Prostate gland (tissue), 2 donors: ENCODE measurements at places on chromosomes 6 and 20. TPM values are rescaled to one million over a fixed set of nuclear protein-coding genes. Genes with fewer than 3 reads are reported as not detected.

DNA sequence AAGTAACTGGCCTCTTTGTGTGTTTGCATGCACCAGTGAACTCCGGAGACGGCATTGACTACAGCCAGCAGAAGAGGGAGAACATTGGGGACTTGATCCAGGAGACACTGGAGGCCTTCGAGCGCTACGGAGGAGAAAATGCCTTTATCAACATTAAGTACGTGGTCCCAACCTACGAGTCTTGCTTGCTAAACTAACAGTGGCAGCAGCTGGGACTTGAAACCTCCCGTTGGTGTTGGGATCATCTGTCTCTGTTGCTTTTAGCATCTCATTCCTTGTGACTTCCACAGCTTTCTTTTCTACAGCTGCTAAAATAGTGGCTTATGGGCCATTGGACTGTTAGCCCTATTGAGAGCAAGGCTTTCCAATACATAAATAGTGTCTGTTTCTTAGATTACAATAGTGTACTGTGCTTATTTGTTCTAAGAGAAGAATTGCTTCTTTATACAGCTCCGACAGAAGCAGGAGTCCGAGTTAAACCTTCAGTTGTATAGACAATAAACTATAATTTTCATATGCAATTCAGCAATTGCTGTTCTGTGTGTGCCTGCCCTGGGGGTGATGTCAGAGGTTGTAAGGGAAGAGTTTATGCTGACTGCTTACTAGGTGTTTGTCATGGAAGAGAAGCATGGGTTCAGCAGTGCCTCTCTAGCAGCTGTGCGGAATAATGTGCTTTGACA is 99.6 kb upstream of the QKI start:
- no peaks in the 10 kb centered on the region for H3K4me1 ChIP-seq
- no peak overlapping the region for H3K27ac ChIP-seq
- H3K36me3 ChIP-seq: no peaks in the 10 kb centered on the region
- no peaks in the 10 kb centered on the region for H3K27me3 ChIP-seq
- no peak for DNase-seq
- H3K4me3 ChIP-seq: no peak overlapping the region

GRCh38 chr20:62608218-62608565 is 34.1 kb upstream of the SLCO4A1 start:
- H3K36me3 ChIP-seq: no peaks in the 10 kb centered on the region
- H3K4me3 ChIP-seq: no peak overlapping the region
- peaks cover 5% of the 10 kb centered on the region for H3K4me1 ChIP-seq
- H3K27me3 ChIP-seq: no peaks in the 10 kb centered on the region
- no peak overlapping the region for H3K27ac ChIP-seq

GRCh38 chr6:158868122-158868480 is 48.9 kb upstream of the EZR start:
- H3K36me3 ChIP-seq: no peaks in the 10 kb centered on the region
- H3K4me1 ChIP-seq: no peaks in the 10 kb centered on the region
- no peak for DNase-seq
- H3K27ac ChIP-seq: no peak overlapping the region
- H3K4me3 ChIP-seq: no peak overlapping the region

DNA sequence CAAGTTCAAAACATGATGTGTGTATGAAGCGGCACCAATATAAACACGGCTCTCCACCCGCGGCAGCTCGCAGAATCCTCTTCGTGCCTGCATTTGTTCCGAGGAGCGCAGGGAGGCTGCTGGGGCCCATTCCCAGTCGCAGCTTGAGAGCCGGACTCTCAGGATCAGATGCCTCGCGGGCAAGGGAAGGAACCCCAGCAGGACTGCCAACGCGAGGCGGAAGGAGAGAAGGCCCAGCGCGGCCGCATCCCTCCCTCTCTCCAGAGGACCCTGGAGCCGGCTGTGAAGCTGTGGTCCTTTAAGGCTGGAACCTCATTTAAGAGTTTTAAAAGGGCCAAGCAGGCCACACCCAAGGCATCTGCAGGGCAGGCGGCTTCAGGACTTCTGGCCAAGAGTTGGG is 44.2 kb upstream of the ZBP1 start:
- peaks cover 37% of the 10 kb centered on the region for H3K4me1 ChIP-seq
- no peaks in the 10 kb centered on the region for H3K27me3 ChIP-seq
- H3K4me3 ChIP-seq: no peak overlapping the region
- H3K36me3 ChIP-seq: peaks cover 4% of the 10 kb centered on the region
- DNase-seq: no peak

GRCh38 chr20:3167738-3168078 is 5.6 kb downstream of the LZTS3 start:
- H3K27me3 ChIP-seq: no peaks in the 10 kb centered on the region
- no peaks in the 10 kb centered on the region for H3K4me1 ChIP-seq
- peak overlapping the region; percentile 34 for H3K4me3 ChIP-seq
- no peaks in the 10 kb centered on the region for H3K36me3 ChIP-seq
- H3K27ac ChIP-seq: peak overlapping the region; percentile 33

GRCh38 chr6:119174879-119175817 is 96.7 kb upstream of the FAM184A start:
- no peak overlapping the region for H3K27ac ChIP-seq
- H3K4me1 ChIP-seq: no peaks in the 10 kb centered on the region
- no peaks in the 10 kb centered on the region for H3K36me3 ChIP-seq
- no peak overlapping the region for H3K4me3 ChIP-seq
- no peaks in the 10 kb centered on the region for H3K27me3 ChIP-seq
- DNase-seq: no peak

GRCh38 chr20:59676126-59676850 is 71.9 kb downstream of the PHACTR3 start:
- peaks cover 3% of the 10 kb centered on the region for H3K27me3 ChIP-seq
- no peak overlapping the region for H3K27ac ChIP-seq
- no peak overlapping the region for H3K4me3 ChIP-seq
- no peaks in the 10 kb centered on the region for H3K4me1 ChIP-seq
- H3K36me3 ChIP-seq: no peaks in the 10 kb centered on the region

DNA sequence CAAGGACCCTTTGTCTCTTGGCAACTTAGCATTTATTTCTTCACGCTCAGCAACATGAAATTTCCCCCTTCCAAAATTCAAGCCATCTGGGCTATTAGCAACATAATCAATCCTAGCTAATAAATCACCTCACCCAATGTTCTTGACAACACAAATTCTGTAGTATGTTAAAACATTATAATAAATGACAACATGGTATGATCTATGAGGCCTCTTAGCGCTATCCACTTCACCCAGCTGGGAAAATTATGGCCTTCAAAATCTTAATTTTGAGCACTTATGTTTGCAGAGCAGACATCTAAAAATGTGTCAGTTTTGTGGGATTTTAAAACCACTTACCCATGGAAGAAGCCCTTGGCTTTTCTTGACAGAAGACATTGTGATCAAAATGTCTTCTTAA is 181.9 kb downstream of the HDGFL1 start:
- H3K4me3 ChIP-seq: no peak overlapping the region
- H3K27ac ChIP-seq: no peak overlapping the region
- no peaks in the 10 kb centered on the region for H3K36me3 ChIP-seq
- no peaks in the 10 kb centered on the region for H3K4me1 ChIP-seq
- no peak for DNase-seq
- no peaks in the 10 kb centered on the region for H3K27me3 ChIP-seq

GRCh38 chr6:105978974-105979373 is 107.2 kb upstream of the PRDM1 start:
- H3K4me1 ChIP-seq: no peaks in the 10 kb centered on the region
- no peaks in the 10 kb centered on the region for H3K27me3 ChIP-seq
- DNase-seq: no peak
- H3K36me3 ChIP-seq: no peaks in the 10 kb centered on the region
- no peak overlapping the region for H3K4me3 ChIP-seq

- H3K36me3 ChIP-seq: peaks cover 12% of the 10 kb centered on the region
- H3K4me1 ChIP-seq: peaks cover 10% of the 10 kb centered on the region
- no peaks in the 10 kb centered on the region for H3K27me3 ChIP-seq
- peak overlapping the region; percentile 90 for H3K27ac ChIP-seq
These were observed 963 bp downstream of the DDRGK1 start for GRCh38 chr20:3203315-3204123.

- no peaks in the 10 kb centered on the region for H3K27me3 ChIP-seq
- no peaks in the 10 kb centered on the region for H3K4me1 ChIP-seq
- H3K36me3 ChIP-seq: no peaks in the 10 kb centered on the region
- H3K4me3 ChIP-seq: no peak overlapping the region
These were observed 6.6 kb downstream of the HLA-F start for GRCh38 chr6:29729774-29730328.

- DNase-seq: peak; percentile 73
- peak overlapping the region; percentile 68 for H3K27ac ChIP-seq
- H3K36me3 ChIP-seq: no peaks in the 10 kb centered on the region
- H3K4me3 ChIP-seq: no peak overlapping the region
These were observed 179.3 kb downstream of the MTHFD1L start for GRCh38 chr6:151044465-151045441.

DNA sequence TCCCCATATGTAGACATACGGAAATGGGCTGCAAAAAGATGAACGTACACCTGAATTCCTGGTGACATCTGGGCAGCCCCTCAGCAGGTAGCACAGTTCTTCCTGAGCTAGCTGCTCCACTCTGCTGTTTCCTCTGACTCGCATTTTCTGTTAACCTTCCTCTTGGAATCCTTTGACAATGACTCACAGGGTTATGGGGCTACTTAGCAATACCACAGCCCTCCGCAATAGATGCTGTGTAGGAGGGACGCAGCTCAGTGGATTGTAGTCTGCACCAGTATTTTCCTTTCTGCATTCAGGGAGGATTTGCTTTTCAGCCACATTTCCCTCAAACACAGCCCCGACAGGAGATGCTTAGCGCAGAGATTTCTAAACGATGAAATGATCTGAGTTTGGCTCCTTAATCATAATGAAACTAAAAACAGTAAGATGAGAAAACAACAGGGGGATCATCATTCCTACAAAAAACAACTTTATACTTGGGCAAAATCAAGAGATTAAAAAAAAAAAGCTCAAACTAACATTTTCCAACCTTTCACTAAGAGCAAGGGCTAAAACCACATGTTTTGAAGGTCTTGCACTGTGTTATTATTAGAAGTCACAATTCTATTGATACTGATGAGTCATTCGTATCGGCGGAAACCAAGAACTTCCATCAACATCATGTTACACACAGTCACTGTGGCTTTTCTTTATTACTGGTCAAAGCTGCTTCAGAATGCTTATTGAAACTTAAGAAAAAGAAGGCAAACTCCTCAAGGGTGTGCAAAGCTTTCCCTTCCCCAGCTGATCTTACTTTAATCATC is 12.2 kb downstream of the BACH2 start:
- H3K27me3 ChIP-seq: no peaks in the 10 kb centered on the region
- no peak for DNase-seq
- no peak overlapping the region for H3K4me3 ChIP-seq
- H3K36me3 ChIP-seq: no peaks in the 10 kb centered on the region

- no peak for DNase-seq
- H3K27ac ChIP-seq: no peak overlapping the region
- no peaks in the 10 kb centered on the region for H3K4me1 ChIP-seq
- no peaks in the 10 kb centered on the region for H3K36me3 ChIP-seq
These were observed 260.6 kb upstream of the SASH1 start for GRCh38 chr6:148082044-148082443.

DNA sequence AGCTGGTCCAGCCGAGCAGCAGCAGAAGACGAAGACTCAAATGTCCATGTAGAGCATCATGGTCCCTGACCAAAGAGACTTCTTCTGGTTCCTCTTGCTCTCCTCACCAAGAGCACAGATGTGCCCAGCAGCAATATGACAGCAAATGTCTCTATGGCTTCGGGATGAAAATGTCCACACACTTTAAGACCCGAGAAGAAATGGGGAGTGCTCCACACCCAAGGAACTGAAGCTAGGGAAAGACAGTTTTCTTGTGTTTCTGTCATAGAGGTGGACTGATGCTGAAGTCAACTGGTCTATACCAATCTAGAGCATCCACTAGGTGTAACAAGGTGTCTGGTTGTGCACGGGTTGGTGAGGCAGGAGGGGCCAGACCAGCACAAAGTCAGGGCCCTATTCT is 4.5 kb upstream of the CPNE1 start:
- H3K27ac ChIP-seq: no peak overlapping the region
- no peak for DNase-seq
- H3K4me3 ChIP-seq: no peak overlapping the region

DNA sequence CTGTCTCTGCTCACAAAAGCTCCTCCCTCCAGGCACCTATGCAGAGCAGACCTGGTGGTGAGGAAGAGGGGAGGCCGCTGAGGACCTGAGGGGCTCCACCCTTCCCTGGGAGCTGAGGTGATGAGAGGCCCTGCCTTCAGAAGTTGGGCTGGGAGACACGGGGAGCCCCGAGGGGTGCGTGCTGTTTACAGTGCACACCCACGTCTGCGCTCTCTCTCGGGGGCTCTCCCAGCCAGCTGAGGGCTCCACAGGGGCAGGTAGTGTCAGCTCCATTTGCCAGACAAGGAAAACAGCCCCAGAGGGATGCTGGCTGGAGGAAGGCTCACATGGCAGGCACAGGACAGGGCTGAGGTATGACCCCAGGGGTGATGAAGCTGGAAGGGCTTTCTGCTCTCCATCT is 13.5 kb upstream of the NOL4L start:
- no peak for DNase-seq
- no peaks in the 10 kb centered on the region for H3K27me3 ChIP-seq
- no peaks in the 10 kb centered on the region for H3K36me3 ChIP-seq
- H3K27ac ChIP-seq: no peak overlapping the region

DNA sequence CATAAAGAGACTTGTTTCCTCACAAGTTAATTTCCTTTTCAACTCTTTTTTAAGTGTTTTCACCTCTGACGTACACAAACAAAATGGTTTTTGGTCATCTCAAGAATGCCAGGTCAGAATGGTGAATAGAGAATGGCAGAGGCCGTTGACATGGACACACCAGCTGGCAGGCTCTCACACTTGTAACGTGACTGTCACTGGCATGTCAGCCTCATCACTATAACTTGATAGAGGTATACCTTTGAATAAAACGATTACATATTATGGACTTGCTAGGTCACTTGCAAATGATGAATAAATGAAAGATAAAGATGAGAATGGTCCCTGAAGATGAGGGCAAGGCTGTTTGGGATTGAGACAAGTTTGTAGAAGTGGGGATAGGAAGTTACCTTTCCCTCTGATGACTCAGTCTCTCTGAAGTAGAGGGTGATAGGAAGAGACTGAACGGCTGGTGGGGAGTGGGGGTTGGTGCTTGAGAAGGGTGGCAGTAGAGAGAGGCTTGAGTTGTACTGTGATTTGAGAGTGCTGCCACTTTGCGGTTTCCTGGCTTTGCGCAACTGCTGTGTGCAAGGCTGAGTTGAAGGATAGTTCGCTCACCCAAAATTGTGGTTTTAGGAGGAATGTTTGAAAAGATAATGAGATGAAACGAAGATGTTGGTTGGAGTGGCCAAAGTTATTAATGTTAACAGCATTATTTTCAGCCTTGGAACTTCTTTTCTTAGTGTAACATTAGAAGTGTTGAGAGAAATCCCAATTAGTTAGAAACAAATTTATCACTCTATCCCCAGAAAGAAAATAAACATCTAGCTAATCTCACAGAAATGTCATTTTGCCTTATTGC is 30.3 kb downstream of the TBPL1 start:
- no peak for DNase-seq
- H3K4me1 ChIP-seq: no peaks in the 10 kb centered on the region
- no peak overlapping the region for H3K4me3 ChIP-seq
- no peaks in the 10 kb centered on the region for H3K27me3 ChIP-seq
- no peaks in the 10 kb centered on the region for H3K36me3 ChIP-seq

GRCh38 chr6:107116328-107116892 is 1.1 kb upstream of the BEND3 start:
- H3K27me3 ChIP-seq: no peaks in the 10 kb centered on the region
- no peaks in the 10 kb centered on the region for H3K36me3 ChIP-seq
- no peaks in the 10 kb centered on the region for H3K4me1 ChIP-seq
- peak overlapping the region; percentile 72 for H3K4me3 ChIP-seq
- DNase-seq: peak; percentile 55
- H3K27ac ChIP-seq: peak overlapping the region; percentile 74

GRCh38 chr6:93086351-93086750 is 333.0 kb downstream of the EPHA7 start:
- H3K4me1 ChIP-seq: peaks cover 3% of the 10 kb centered on the region
- no peaks in the 10 kb centered on the region for H3K36me3 ChIP-seq
- H3K4me3 ChIP-seq: no peak overlapping the region
- H3K27ac ChIP-seq: no peak overlapping the region

The LCA5 gene
- 4.9 TPM for total RNA-seq

The SLPI gene
- total RNA-seq: 168 TPM

The WASF1 gene
- 56.8 TPM for total RNA-seq

The EPHA7 gene
- 5.9 TPM for total RNA-seq
